HTR-8/SVneo (cell line): ENCODE measurements at places on chromosomes 2 and 18.

DNA sequence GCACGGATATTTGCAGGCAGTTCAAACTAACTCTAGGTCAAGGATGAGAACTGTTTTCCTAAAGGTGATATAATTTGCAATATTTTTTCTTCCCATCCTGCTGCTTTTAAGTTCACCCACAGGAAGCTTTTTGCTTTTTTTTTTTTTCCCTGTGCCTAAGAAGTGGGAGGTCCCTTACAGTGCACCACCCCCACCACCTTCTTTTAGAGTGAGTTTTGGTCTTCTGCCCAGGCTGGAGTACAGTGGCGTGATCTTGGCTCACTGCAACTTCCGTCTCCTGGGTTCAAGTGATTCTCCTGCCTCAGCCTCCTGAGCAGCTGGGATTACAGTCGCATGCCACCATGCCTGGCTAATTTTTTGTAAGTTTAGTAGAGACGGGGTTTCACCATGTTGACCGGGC lies 82.5 kb downstream of the KCNS3 start:
- no peak for DNase-seq

DNA sequence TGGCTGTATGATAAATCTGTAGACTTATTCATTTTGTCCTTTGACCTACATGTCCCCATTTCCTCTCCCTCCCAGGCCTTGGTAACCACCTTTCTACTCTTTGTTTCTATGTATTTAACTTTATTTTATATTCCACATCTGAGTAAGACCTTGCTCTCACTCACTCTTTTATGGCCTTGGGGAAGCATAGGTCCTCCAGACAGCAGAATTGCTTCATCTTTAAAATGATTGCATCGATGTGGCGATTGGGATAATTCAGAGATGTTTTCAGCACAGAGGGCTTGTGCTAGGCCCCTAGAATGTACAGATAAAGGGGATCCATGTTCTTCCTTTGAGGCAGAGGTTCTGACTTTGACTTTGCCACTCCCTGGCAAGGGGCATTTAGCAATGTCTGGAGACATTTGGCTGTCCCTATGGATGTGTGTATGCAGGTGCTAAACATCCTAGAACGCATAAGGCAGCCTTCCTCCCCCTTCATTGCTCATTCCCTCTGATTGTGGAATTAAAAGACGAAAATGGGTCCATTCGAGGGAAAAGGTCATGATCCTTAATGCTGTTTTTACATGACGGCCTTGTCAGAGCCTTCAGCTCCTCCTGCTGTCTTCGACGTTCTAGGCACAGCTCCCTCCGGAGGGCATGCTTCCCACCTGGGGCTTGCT lies 1.2 kb upstream of the GPR39 start:
- DNase-seq, result no peak

DNA sequence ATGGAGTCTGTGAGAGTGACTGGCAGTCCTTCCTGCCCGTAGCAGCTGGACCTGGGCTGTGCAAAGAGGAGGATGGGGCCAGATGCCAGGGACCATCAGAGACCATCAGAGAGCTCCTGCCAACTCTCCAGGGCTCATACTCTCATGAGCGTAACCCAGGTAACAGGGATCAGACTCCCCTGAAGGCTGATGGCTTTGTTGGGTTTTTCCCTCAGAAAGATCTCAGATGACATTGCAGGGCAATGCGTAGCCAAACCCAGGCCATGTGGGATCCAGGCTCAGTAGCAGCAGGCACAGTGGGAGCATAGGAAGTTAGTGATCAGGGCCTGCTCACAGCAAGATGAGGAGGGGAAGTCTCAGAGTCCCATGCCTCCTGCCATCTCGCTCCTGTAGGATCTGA lies 218.0 kb downstream of the LOXHD1 start:
- DNase-seq, result no peak

DNA sequence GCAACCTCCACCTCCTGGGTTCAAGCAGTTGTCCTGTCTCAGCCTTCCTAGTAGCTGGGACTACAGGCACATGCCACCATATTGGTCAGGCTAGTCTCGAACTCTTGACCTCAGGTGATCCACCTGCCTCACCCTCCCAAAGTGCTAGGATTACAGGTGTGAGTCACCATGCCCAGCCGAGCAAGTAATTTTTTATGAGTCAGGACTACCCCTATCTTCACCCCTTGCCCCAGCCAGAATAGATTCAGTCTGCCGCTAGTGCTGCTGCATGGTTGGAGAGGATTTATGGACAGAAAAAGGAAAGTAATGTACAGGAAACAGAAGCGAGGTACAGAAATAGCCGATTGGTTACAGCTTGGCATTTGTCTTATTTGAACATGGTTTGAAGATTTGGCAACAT lies 48.9 kb downstream of the BMPR2 start:
- DNase-seq, result no peak

DNA sequence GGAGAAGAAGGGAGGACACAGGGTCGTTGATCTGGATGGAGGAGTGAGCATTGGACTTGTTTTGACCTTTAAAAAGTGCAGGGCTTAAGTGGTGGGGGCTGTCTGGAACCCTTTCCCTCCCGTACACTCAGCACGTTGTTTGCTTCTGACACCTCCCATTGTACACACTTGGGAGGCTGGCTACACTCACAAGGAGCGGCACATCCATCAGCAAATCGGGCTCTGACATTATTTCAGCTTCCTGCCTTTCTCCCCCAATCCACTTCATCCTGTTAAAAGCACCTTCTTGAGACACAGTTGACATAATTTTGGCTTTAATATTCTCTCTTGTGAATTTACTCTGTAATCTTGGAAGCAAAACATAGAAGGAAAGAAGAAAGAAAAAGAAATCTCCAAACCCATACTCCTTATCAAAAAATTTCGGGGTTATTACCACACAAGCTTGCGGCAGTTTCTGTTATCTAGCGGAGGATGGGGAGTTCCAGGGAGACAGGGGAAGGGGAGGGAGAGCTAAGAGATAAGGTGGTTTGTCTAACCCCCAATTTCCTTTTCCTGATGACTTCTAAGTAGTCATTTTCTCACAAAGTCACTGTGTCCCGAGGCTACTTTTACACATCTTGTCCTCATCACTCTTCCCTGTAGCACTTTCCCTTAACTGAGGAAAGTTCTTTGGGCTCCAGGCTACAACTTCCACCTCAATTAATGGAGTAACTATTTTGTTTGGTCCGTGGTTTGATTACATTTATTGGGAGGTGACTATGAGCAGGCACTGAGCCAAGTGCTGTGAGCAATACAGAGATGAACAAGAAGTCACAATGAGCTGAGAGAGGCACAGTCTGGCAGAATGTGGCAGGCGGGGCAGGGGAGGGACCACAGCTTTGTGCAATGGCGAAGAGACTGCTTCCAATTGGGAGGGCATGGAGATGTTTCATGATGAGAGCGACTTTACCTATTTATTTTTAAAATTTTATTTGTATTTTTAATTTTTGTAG lies 240.1 kb upstream of the MEX3C start:
- DNase-seq, result no peak

- no peak for DNase-seq
These were observed 23.6 kb downstream of the IL1R2 start for GRCh38 chr2:102015399-102015798.

GRCh38 chr2:189440644-189440946 lies 679 bp upstream of the WDR75 start:
- DNase-seq, result no peak

DNA sequence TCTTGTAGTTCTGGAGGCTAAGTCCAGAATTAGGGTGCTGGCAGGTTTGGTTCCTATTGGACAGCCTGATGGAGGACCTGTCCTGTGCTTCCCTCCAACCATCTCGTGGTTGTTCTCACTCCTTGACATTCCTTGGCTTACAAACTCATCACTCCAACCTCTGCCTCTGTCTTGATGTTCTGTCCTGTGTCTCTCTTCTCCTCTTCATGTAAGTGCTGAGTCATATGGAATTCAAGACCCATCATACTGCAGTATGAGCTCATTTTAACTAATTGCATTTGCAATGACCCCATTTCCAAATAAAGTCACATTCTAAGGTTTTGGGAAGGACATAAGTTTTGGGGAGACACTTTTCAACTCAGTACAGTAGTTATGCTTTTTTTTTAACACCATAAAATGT lies 374.7 kb downstream of the TRIB2 start:
- DNase-seq, result no peak

- no peak for DNase-seq
These were observed 5.8 kb upstream of the MTA3 start for GRCh38 chr2:42562474-42563144.

GRCh38 chr2:108825254-108825653 lies 38.7 kb downstream of the CCDC138 start:
- no peak for DNase-seq

- no peak for DNase-seq
These were observed 993.9 kb upstream of the POU3F3 start for GRCh38 chr2:103860016-103860415.

DNA sequence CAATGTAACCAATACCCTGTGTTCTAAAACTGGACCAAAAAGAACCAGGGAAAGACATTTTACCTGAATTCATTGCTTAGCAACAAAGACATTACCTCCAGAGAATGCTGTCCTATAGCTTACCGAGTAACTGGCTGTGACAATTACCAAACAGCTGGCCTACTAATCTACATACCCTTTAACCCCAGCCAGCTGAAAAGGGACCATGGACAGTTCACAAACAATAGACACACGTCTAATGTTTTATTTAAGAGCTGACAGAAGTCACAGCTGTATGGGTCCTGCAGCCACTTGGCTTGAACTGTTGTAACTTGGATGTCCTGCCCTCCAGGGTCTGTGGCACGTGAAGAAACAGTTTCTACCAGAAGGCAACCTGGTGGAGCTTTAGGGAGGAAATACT lies 130.1 kb upstream of the EFEMP1 start:
- DNase-seq, result no peak

DNA sequence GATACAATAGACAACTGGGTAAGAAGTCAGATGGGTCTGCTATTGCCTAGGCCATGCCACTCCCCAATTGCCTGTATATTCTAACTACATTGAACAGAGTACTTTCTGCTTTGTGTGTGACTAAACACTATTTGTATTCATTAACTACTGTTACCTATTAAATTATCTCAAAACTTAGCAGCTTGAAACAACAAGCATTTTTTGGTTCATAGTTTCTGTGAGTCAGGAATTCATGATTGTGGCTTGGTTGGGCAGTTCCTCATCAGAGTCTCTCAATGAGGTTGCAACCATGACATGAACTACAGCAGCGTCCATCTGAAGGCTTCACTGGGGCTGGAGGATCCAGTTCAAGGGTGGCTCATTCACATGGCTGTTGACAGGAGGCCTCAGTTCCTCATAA lies 205.7 kb downstream of the EN1 start:
- no peak for DNase-seq

DNA sequence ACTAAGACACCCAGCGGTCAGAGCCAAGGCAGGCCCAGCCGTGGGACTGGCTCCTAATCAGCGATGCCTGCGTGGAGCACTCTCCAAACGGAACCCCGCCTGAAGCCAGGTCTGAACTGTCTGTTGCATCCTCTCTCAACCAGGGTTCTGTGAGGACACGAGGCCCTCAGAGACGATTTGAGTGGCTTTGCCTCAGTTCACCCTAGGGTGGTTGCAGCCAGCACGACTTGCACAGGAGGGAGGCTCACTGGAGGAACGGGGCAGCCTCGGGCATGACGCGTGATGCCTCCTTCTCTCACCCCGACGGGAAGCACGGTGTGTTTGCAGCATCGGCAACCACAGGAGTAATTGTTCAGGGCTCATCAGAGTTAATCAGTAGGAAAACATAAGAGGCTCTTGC lies 336.4 kb downstream of the EIPR1 start:
- no peak for DNase-seq

- DNase-seq, result no peak
These were observed 21.2 kb downstream of the HS1BP3 start for GRCh38 chr2:20629581-20630171.

GRCh38 chr2:225069966-225070365 lies 27.7 kb upstream of the DOCK10 start:
- DNase-seq, result no peak

GRCh38 chr2:64957109-64957903 lies 31.9 kb upstream of the SLC1A4 start:
- no peak for DNase-seq

GRCh38 chr2:216742411-216742810 lies 47.1 kb upstream of the IGFBP5 start:
- no peak for DNase-seq

GRCh38 chr18:13295894-13296293 lies 77.3 kb downstream of the LDLRAD4 start:
- DNase-seq, result no peak

- no peak for DNase-seq
These were observed 15.1 kb downstream of the CCNT2 start for GRCh38 chr2:134933732-134934131.

- DNase-seq, result no peak
These were observed 11.9 kb upstream of the ARHGAP25 start for GRCh38 chr2:68722712-68723111.

DNA sequence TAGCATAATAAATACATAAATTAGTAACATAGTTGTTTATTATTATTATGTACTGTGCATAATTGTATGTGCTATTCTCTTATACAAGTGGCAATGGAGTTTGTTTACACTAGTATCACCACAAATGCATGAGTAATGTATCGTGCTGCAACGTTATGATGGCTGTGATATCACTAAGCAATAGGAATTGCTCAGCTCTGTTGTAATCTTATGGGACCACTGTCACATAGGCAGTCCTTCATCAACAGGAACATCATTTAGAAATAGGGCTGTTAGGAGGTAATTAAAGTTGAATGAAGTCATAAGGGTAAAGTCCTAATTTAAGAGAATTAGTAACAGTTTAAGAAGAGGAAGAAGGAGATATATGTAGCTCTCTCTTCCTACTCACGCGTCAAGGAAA lies 33.8 kb downstream of the TEX51 start:
- no peak for DNase-seq

GRCh38 chr18:50240080-50240563 lies 26.2 kb downstream of the CFAP53 start:
- DNase-seq, result no peak

DNA sequence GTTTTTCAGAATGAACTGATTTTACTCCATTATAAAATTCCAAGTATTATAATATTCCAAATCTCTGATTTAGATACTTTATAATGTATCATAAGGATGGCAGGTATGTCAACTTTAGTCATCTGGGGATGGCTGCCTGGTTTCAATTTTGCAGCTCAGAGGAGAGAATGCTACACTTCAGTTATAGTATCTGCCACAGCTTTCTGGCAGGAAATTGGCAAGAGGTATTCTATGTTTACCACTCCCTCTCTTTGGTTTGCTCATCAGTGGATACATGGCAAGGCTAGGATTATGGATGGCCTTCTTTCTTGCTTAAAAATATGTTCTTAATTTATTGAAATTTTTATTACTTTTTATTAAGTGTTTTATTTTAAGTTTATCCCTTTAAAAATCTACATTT lies 67.0 kb upstream of the TNFRSF11A start:
- DNase-seq, result no peak

- no peak for DNase-seq
These were observed 2.3 kb downstream of the MSL3B start for GRCh38 chr2:233865838-233866237.

DNA sequence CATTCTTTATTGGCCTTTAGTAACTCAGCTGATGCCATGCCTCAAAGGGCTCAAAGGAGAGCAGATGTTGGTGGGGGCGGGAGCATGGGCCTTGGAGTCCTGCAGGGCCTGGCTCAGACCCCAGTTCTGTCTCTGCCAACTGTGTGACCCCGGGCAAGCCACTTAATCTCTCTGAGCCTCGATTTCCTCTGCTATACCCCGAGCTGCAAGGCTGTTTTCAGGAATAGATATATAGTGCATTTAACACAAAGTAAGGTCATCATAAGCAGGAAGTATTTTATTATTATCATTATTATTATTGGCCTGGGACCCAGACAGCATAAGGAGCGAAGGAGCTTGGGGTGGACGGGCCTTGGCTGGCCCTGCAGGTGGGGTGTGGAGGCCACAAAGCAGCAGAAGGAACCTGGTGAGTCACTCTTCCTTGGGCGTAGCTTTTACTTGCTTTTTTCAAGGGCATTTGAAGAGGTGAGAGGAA lies 162.7 kb downstream of the INHBB start:
- DNase-seq, result no peak

GRCh38 chr2:33488715-33489540 lies 12.5 kb downstream of the RASGRP3 start:
- DNase-seq, result no peak
